ENCODE measurements at places on chromosomes 7 and 10.

DNA sequence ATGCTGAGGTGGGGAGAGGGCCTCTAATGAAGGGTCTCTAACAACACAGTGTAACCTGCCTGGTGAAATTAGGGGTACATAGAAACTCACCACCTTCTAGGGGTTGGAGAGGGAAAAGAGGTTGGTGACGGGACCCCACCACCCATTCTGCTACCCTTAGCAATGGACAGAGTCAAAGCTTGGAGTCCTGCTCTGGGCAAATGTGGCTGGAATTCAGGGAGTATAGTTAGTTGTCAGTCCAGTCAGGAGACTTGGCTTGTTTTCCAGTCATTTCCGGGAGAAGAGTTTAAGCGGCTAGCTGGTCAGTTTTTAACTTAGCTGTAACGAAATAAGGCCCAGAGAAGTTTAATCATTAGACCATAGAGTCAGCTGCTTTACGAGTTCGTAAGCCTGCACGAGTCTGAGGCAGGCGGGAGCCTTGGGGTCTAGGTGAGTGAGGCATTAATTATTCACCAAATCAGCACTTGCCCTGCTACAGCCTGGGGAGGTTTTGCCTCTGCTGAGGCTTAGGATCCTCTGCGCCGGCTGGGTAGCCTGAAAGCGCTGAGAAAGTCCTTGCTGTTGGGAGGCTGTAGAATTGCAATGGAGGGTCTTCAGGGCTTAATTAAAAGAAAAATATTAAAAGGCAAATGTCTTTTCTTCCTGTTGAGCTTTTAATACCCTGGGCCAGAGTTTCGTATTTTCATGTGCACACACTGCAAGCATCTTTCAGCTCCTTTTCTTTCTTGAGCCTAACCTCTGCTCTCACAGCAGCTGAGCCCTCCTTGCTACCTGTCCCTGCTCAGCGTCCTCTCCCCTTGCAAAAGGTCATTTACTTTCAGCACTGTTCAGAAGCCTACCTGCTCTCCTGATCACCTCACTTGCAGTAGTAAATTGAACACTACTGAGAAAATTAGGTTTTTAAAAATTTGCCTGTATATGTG is 1.5 kb upstream of the LAMB1 start:
- no peak for DNase-seq

DNA sequence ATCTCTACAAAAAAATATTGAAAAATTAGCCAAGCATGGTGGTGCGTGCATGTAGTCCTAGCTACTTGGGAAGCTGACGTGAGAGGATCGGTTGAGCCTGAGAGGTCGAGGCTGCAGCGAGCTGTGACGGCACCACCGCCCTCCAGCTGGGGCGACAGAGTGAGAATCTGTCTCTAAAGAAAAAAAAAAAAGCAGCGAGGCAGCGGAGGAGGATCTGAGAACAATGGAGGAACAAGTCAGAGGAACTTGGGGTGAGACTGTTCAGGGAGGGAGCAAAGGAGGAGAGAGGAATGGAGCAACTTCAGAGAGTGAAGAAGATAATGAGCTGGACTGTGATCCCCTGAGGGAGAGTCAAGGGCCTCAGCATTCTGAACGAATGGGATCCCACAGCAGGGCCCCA is 85.4 kb downstream of the MKX start:
- DNase-seq, result no peak

GRCh38 chr7:47875406-47875805 is 72.9 kb downstream of the PKD1L1 start:
- no peak for DNase-seq

DNA sequence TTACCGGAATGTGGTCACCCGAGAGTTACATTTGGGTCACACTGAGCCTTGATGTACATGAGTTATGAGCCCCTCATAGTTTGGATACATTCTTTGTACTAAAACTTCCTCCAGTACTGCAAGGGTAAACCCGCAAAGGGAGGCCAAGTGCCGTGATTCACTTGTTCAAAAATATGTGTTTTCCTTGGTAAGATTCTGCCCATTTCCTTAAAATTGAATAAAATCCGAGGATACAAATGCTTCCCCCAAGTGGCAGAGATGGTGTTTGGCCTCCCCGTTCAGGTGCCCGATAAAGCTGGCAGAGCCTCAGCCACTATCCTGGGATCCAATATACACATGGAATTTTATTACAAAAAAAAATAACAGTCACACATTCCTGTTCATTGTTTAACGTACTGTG is 268.3 kb downstream of the DIP2C start:
- no peak for DNase-seq

GRCh38 chr7:32163141-32163806 is 93.1 kb upstream of the PDE1C start:
- DNase-seq, result no peak

DNA sequence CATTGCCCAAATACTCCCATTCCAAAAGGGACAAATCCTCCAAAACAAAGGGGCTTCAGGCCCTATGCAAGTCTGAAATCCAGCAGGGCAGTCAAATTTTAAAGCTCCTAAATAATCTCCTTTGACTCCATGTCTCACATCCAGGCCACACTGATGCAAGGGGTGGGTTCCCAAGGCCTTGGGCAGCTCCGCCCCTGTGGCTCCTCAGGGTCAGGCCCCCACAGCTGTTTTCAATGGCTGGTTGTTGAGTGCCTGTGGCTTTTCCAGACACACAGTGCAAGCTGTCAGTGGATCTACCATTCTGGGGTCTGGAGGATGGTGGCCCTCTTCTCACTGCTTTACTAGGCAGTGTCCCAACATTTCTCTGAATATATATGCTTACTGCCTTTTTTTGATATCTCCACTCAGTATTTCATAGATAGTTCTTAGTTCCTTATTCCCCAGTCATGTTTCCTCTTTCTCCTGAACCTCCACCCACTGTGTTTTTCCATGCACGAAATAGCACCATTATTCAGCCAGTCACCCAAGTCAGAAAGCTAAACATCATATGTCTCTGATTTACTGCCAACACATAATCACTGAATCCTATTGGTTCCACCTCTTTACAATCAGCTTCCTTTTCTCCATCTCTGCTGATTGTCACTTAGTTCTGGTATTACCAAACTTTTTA is 172.6 kb upstream of the CACNA2D1 start:
- DNase-seq, result no peak

GRCh38 chr10:16423599-16423998 is 13.2 kb upstream of the PTER start:
- DNase-seq, result no peak

GRCh38 chr7:115009139-115009538 is 87.2 kb downstream of the MDFIC start:
- no peak for DNase-seq

DNA sequence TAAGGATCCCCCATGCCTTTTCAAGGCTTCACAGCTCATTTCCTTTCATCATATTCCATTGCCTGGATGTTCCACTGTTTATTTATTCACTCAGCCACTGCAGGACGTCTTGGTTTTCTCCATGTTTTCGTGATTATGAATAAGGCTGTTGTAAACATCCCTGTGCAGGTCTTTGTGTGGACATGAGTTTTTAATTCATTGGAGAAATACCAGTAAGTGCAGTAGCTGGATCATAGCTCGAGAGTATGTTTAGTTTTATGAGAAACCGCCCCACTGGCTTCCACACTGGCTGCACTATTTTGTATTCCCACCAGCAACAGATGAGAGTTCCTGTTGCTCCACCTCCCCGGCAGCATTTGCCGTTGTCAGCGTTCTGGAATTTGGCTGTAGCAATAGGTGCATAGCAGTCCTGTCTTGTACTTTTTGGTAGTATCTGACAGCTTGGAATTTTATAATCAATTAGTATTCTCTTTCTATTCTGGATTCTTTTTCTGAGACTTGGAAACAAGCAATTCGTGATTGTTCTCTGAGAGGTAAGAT is 269.9 kb upstream of the PITRM1 start:
- DNase-seq, result no peak

- DNase-seq, result no peak
Observed at GRCh38 chr7:99393355-99394187, 14.8 kb downstream of the PDAP1 start.

- DNase-seq, result no peak
Observed at GRCh38 chr10:112375721-112376395, 1.9 kb downstream of the ACSL5 start.

GRCh38 chr10:13238271-13239077 is 4.3 kb upstream of the UCMA start:
- no peak for DNase-seq

GRCh38 chr7:95871075-95871848 is 98.9 kb downstream of the DYNC1I1 start:
- DNase-seq, result peak; percentile 51

DNA sequence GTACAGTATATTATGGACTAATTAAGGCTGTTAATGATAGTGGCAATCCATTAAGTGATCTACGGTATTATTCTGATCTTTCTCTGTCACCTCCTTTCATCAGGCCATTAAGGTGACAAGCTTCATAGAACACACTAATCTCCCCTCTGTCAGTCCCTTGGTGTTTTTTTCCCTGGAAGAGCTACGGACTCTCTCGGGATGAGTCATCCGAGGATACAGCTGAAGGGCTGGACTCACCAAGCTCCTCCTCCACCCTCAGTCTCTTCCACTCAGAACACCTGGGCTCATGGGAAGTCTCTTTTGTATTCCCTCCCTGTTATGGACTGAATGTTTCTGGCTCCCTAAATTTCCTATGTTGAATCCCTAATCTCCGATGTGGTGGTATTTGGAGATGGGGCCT is 69.8 kb upstream of the PLXNA4 start:
- no peak for DNase-seq

DNA sequence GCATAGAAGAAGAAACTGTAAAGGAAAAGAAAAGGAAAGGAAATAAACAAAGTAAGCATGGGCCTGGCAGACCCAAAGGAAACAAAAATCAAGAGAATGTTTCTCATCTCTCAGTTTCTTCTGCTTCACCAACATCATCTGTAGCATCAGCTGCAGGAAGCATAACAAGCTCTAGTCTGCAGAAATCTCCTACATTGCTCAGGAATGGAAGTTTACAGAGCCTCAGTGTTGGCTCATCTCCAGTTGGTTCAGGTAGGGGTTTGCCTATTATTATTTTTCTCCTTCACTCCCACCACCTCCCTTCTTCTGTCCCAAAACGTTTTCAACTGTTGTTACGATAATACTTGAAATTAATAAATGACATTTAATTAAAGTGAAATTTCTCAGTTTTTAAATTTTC is 139.6 kb downstream of the MLLT10 start:
- DNase-seq, result no peak

DNA sequence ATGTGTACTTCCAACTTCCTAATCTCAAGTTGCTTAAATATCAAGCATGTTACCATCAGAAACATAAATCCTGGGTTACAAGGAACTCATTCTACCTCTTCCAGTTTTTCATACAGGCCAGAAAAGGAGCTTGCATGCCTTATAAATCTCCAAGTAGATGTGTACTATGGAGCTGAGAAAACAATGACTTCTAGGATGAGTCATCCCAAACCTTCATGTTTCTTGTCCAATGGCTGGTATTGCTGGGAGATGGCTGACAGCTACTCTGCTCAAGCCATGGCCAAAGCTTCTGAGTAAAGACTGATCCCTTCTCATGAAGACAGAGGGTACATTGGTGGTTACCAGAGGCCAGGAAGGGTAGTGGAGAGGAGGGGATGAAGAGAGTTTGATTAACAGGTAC is 8.6 kb downstream of the RAPGEF5 start:
- DNase-seq, result no peak

DNA sequence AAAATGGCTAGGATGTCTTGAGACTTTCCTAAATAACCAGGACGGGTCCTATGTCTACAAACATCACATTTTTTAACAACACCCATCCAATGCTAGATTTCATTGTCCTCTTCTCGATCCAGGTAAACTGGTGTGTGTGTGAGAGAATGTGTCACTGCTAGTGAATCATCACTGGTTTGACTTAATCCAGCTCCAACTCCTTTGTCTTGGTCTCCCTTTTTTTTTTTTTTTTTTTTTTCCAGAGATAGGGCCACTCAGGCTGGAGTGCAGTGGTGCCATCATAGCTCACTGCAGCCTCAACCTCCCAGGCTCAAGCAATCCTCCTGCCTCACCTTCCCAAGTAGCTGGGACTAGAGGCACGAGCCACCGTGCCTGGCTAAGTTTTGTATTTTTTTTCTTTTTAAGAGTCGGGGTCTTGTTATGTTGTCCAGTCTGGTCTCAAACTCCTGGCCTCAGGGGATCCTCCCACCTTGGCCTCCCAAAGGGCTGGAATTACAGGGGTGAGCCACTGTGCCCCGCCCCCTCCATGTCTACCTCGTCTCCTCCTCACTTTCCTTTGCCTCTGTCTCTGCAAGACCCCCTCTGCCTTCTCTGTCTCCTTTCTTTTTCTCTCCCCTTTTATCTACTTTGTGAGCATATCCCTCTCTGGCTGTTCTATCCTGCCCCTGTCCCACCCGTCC is 2.2 kb upstream of the UFSP1 start:
- DNase-seq, result no peak

GRCh38 chr7:85104432-85105205 is 82.2 kb downstream of the SEMA3D start:
- DNase-seq, result no peak

- no peak for DNase-seq
Observed at GRCh38 chr10:110563132-110563531, 4.4 kb upstream of the SMC3 start.

DNA sequence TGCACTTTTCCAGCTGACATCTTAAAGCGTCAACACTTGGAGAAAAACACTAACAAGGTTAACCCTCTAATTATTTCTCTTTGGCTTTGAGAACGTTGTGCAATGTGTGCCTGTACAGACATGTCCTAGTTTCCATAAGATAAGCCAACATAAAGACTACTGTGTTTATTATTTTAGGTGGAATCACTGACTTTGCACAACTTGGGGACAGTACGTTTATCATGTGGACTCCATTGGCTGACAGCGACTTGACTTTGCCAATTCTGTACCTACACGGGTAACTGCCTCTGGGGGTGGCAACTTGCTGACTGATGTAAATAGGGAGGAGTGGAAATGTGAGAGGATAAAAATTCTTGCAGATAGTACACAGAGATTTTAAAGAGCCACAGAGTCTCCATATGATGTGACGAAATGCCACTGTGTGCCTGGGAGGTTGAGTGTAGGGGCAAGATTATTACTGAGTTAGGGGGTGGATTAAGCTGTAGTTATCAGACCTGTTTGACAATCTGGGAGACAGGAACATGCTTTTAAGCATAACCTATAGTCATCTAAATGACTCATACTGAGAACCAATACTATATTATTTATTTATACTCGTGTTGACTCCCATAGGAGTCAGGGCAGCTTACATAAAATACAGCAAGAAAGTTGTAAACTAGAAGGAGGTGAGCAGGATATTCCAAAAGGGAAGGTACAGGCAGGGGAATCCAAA is 21.0 kb downstream of the SLC13A4 start:
- DNase-seq, result no peak

DNA sequence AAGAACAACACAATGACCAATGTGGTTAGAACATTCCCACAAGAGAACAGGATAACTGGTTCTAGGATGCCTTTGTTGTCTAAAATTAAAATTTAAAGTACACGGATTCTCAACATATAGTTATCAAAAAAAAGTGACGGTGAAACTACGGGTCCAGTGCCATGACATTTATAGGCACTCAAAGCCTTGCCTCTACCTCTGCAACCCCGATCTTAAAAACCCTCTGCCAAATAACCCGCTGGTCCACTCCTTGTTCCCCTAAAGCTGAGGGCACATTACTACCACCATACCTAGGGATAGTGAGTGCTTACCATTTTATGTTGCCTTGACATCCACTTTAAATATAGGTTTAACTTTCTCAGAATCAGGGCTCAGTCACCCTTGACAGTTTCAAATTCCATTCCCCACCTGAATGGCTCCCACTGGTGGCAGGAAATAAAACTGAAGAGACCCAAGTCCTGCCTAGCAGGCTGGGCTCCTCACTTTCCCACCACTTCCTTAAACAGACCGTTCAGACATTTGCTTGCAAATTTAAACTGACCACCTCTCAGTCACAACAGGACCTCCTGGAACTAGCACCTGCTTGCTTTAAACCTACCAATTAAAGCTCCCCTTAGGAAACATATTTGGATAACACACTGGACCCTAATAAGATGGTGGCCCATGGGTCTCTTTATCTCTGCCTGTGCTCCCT is 169.9 kb upstream of the ASAH2 start:
- no peak for DNase-seq

Data from NCI-H1417 treated with DMSO at 0.1 percent for 48 hours (cell line).